ENCODE measurements at places on chromosomes 6 and 20. TPM values are rescaled to one million over a fixed set of nuclear protein-coding genes. Genes with fewer than 3 reads are reported as not detected.

- H3K27ac ChIP-seq, result no peak overlapping the region
- H3K36me3 ChIP-seq, result peaks cover 17% of the 10 kb centered on the region
- H3K4me1 ChIP-seq, result peaks cover 9% of the 10 kb centered on the region
Observed at GRCh38 chr6:163485388-163485851, 70.9 kb downstream of the QKI start.

MAP3K7 gene
- total RNA-seq, result 30.2 TPM

DNA sequence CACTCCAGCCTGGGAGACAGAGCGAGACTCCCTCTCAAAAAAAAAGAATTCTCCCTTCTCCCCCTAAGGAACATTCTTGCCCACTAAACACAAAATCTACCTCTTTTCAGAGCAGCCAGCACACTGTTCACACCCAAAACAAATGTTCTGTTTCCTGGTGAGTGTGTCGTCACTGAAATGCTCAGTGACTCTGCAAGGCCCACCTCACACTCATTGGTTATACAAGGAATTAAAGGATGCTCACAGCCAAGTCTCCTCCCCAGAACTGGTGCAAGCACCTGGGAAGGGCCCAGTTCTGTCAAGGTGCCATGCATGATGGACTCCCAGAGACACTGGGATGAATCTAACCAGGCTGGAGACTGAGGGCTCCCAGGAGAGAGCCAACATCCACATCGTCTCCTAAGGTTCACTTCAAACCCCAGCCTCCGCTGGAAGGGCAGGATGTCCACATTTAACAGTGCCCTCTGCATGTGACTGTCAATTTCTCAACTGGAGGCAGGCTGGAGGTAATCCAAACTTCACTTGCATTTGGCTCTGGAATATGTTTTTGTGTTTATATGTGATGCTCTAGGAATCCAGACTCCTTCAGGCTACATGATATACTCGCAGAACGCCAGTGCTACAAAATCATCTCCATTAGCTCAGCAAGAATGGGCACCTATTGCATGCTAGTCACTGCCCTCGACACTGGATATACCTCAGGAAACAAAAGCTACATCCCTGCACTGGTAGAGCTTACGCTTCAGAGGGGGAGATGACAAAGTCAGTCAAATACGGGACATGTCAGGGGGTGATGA lies 7.1 kb downstream of the RRBP1 start:
- H3K27ac ChIP-seq, result no peak overlapping the region
- peaks cover 20% of the 10 kb centered on the region for H3K36me3 ChIP-seq
- peaks cover 21% of the 10 kb centered on the region for H3K4me1 ChIP-seq
- no peaks in the 10 kb centered on the region for H3K27me3 ChIP-seq
- no peak for DNase-seq
- H3K4me3 ChIP-seq, result no peak overlapping the region

- peaks cover 2% of the 10 kb centered on the region for H3K4me1 ChIP-seq
- no peak for DNase-seq
- H3K27ac ChIP-seq, result no peak overlapping the region
- H3K27me3 ChIP-seq, result peaks cover 13% of the 10 kb centered on the region
- H3K36me3 ChIP-seq, result no peaks in the 10 kb centered on the region
Observed at GRCh38 chr20:63487116-63487764, 11.6 kb downstream of the EEF1A2 start.

CLIC5 gene
- total RNA-seq, result 6.0 TPM

- H3K4me1 ChIP-seq, result peaks cover 12% of the 10 kb centered on the region
- H3K27me3 ChIP-seq, result no peaks in the 10 kb centered on the region
- no peak overlapping the region for H3K27ac ChIP-seq
- no peaks in the 10 kb centered on the region for H3K36me3 ChIP-seq
- DNase-seq, result no peak
Observed at GRCh38 chr20:829551-829950, 4.0 kb upstream of the FAM110A start.

- H3K27ac ChIP-seq, result no peak overlapping the region
- H3K4me3 ChIP-seq, result no peak overlapping the region
- no peaks in the 10 kb centered on the region for H3K36me3 ChIP-seq
- no peaks in the 10 kb centered on the region for H3K4me1 ChIP-seq
- peaks cover 7% of the 10 kb centered on the region for H3K27me3 ChIP-seq
- no peak for DNase-seq
Observed at GRCh38 chr6:125129354-125129753, 24.2 kb upstream of the TPD52L1 start.

GRCh38 chr6:18352001-18352400 lies 35.1 kb upstream of the RNF144B start:
- H3K27ac ChIP-seq, result no peak overlapping the region
- no peaks in the 10 kb centered on the region for H3K4me1 ChIP-seq
- peaks cover 16% of the 10 kb centered on the region for H3K27me3 ChIP-seq
- no peak overlapping the region for H3K4me3 ChIP-seq

- no peak overlapping the region for H3K27ac ChIP-seq
- H3K36me3 ChIP-seq, result no peaks in the 10 kb centered on the region
- H3K4me3 ChIP-seq, result no peak overlapping the region
- no peak for DNase-seq
- H3K4me1 ChIP-seq, result no peaks in the 10 kb centered on the region
Observed at GRCh38 chr6:134472046-134472445, 154.1 kb upstream of the SGK1 start.

CALHM5 gene
- total RNA-seq, result not detected

ADAT2 gene
- 22.8 TPM for total RNA-seq
